ENCODE measurements at places on chromosomes 16 and 17. TPM values are rescaled to one million over a fixed set of nuclear protein-coding genes. Genes with fewer than 3 reads are reported as not detected.

The GIT1 gene
- total RNA-seq: 30.6 TPM

The MYH2 gene
- not detected for total RNA-seq

The ARHGAP44 gene
- 18.3 TPM for total RNA-seq

The C1QTNF8 gene
- not detected for total RNA-seq

The COL1A1 gene
- 26.1 TPM for total RNA-seq

The STX4 gene
- 13.9 TPM for total RNA-seq

GRCh38 chr16:59164461-59164860 lies 430.3 kb upstream of the GOT2 start:
- DNase-seq: no peak

- DNase-seq: no peak
These were observed 171.6 kb downstream of the SHISA6 start for GRCh38 chr17:11412654-11413053.

GRCh38 chr16:24580665-24581064 lies 41.3 kb downstream of the RBBP6 start:
- DNase-seq: no peak

DNA sequence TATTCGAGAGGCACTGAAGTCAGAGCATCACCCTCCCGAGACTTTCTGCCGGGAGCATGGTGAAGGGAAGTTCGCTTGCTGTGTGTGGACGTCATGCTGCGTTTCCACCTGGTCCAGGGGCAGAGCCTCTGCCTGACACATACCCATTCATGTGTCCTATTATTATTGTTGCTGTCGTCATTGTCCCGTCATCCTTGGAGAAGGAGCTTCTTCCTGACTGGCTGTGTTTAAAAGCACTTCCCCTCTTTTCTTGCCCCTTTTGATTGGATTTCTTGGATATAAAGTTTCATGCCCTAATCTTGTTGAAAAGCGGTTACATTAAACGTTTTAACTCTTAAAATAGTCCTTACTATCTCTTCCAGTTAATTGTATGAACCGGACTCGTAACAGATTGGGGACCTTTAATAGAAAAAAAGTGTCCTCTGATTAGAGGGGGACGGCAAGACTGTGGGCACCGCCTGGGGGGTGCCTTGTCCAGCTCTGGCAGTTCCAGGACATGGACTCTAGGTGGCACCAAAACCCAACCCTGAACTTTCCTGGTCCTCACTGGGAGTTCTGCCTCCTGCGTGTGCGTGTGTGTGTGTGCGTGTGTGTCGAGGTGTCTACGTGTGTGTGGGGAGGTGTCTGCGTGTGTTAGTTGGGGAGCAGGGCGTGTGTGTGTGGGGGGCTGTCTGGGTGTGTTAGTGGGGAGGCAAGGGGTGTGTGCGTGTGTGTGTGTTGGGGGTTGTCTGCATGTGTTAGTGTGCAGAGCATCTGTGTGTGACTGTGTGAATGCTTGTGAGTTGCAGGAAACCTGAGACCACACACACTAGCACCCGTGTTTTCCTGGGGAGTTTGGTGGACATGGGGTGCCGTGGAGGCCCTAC lies 133.3 kb upstream of the CIBAR2 start:
- no peak for DNase-seq
